Prostate gland (tissue), 2 donors: ENCODE measurements at places on chromosomes 7 and 10. TPM values are rescaled to one million over a fixed set of nuclear protein-coding genes. Genes with fewer than 3 reads are reported as not detected.

The TAS2R41 gene
- 2.7 TPM for total RNA-seq

- DNase-seq: no peak
These were observed 51.9 kb upstream of the PTN start for GRCh38 chr7:137395420-137395819.

DNA sequence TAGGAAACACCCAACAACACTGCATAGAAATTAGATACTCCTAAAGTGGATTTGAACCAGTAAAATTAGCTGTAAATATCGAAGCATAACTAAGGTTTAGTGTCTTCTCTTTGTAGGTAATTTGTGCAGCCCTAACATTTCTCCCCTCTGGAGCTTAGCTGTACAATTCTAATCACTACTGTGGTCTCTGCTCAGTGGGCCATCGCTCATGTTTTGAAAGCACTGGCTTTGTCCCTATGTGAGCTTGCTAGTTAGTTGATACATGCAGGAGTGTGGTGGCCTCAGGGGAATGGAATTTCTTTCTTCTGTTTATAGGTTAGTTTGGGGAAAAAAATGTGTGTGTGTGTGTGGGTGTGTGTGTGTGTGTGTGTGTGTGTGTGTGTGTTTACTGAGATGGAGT is 373.1 kb downstream of the DPP6 start:
- no peak for DNase-seq

GRCh38 chr10:119120413-119120867 is 16.5 kb downstream of the DENND10 start:
- no peak for DNase-seq

The SLC25A28 gene
- total RNA-seq: 50.6 TPM

GRCh38 chr7:93245525-93246432 is 13.6 kb downstream of the VPS50 start:
- no peak for DNase-seq

DNA sequence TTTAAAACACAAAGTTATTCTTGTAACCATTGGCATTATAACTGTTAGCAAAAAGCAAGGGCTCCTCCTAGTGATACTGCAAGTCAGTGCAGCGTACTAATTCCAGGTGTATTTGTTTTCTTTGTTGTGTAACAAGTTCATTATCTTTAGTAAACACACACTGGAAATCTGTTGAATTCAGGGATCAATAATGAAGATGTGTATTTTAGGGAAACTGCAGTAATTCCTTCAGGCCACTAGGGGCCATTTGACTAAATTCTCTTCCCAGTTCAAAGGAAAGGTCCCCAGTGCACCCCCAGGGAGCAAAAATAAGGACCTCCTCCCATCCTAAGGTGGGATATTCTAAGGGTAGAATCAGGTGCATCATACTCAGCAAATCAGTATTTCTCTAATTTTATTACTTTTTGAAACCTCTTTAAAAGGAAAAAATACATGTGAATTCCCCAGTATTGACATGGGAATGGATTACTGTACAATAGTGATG is 158.6 kb upstream of the LYZL1 start:
- no peak for DNase-seq

- no peak for DNase-seq
These were observed 260.4 kb downstream of the CDK14 start for GRCh38 chr7:90856351-90857070.

The CREM gene
- total RNA-seq: 25.5 TPM
